GM23338 (cell line): ENCODE measurements at places on chromosomes 11 and 22.

- DNase-seq: no peak
These were observed 29.3 kb upstream of the OR10D3 start for GRCh38 chr11:124153821-124154220.

- no peak for DNase-seq
These were observed 64.4 kb downstream of the SPON1 start for GRCh38 chr11:14026961-14027360.

GRCh38 chr22:50526108-50526833 is 873 bp upstream of the SCO2 start:
- peak; percentile 75 for DNase-seq

DNA sequence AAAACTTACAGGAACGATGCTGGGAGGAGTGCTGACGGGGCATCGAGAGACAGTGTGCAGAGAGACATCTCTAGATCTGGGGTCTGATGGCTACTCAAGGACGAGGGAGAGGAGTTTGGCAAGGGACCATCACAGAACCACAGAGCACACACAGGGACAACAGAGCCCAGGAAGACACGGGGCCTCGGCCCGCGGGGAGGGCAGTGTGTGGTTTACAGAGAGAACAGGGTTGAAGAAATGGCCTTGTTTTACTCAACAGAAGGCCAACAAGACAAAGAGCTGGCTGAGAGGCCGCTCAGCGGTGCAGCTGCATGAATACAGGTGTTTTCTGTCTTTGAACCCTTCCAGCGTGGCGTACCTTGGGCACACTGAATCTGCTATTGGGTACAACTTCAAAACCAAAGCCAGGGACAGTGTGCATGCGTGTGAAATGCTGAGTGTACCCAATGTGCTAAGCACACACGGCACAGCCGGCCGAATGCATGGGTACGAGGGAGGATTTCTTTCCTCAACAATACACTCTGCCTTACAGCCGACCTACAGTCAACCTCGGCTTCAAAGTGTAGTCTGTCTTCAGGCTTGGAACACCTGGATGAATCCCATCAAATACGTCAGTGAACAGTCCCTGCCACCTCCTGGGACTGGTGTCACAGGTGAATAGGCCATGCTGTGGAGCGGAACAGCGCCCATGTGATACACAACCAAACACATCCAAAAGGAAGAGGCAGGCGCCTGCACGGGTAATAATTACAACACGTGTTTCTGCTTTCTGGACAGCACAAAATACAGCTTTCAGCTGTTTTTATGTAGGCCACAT is 20.7 kb upstream of the BID start:
- DNase-seq: no peak
